ENCODE measurements at places on chromosomes 7 and 10.

GRCh38 chr7:88218836-88219605 lies 817 bp downstream of the SRI start:
- peak; percentile 70 for DNase-seq

DNA sequence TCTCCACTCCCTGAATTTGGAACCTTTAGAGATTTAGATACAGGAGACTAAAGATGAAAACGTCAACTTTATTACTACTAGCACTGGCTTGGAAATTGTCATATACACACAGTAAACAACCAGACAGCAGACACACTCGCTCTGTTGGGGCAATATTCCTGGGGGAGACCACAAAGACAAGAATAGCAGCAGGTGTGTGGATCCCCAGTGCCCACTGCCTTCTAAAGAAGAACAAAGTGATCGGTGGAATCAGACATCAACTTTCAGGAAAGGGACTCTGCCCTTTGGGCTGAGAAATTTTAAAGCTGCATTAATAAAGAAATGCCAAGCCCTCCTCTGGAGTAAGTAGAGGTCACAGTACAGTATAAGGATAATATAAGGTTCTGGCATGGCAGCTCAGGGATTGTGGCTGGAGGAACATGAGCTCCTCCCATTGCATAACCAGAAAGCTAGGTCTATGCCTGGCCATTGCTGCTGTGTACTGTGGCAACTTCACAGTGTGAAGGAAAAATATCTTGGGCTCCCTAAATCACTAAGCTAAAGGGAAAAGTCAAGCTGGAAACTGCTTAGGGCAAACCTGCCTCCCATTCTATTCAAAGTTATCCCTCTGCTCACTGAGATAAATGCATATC lies 57.1 kb upstream of the ANKRD1 start:
- DNase-seq, result no peak

GRCh38 chr7:32273297-32273696 lies 203.1 kb upstream of the PDE1C start:
- no peak for DNase-seq

DNA sequence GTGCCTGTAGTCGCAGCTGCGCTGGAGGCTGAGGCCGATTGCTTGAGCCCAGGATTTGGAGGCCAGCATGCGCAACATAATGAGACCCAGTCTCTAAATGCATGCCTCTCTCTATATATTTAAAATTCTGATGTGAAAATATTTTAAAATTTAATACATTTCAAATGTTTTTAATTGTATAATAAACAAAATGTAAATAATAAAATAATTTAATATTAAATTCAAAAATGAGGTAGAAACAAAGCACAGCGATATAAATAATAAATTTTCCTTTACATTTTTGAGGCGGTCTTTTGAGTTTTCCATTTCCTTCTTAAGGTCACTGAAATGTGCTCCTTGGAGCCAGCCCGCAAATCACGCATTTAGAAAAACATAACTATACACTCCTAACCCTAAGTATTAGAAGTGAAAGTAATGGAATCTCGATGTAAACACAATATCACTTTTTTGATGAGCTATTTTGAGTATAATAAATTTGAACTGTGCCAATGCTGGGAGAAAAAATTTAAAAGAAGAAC lies 523 bp upstream of the CDK1 start:
- no peak for DNase-seq

- no peak for DNase-seq
Measured at GRCh38 chr7:30785786-30786185, 14.6 kb downstream of the MINDY4 start.

GRCh38 chr10:29142516-29143314 lies 146.2 kb upstream of the LYZL1 start:
- DNase-seq, result no peak

DNA sequence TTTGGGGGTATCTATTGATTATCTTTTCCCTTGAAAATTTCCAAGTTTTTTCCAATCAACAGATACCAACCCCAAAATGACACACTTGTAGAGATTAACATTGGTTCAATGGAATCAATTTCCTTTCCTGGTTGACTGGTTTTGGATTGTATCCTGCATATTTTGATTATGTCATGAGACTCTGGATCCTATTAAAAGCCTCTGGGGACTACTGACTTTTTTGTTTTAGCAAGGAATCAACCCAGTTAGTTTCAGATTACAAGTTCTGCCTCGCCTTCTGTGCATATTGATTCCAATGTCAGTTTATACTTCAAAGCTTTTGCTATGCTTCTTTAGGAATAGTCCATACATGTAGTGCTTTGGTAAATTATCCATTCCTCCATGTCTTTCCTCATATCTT lies 29.2 kb downstream of the COPG2 start:
- no peak for DNase-seq

DNA sequence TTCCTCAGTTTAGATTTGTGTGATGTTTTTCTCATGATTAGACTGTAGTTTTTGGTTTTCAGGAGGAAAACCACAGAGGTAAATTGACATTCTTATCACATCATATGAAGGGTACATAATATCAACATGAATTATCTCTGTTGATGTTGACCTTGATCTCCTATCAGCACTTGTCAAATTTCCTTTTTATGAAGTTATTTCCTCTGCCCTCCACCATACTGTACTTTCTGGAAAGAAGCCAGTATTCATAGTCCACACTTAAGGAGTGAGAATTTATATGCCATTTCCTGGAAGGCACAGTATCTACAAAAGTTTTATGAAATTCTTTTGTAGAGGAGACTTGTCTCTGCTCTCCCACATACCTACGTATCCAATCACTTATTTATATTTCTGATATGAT lies 807.2 kb upstream of the MBL2 start:
- no peak for DNase-seq

DNA sequence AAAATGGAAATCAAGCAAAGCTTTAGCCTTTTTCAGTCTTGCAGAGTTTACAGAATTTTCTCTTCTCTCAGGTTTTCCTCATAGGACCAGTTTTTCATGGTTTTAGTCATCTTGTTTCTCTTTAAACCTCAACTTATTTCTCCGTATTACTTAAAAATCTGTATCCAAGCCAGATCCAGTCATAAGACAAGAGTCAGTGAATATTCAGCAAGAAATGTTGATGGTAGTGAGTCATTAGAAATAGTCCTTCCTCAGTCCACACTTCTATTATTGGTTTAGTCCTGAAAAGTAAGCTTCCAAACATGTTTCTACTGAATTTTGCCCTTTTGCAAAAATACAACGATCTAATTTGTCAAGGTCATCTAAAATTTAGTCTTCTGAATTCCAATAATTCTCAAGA lies 107.0 kb downstream of the VIM start:
- DNase-seq, result no peak

DNA sequence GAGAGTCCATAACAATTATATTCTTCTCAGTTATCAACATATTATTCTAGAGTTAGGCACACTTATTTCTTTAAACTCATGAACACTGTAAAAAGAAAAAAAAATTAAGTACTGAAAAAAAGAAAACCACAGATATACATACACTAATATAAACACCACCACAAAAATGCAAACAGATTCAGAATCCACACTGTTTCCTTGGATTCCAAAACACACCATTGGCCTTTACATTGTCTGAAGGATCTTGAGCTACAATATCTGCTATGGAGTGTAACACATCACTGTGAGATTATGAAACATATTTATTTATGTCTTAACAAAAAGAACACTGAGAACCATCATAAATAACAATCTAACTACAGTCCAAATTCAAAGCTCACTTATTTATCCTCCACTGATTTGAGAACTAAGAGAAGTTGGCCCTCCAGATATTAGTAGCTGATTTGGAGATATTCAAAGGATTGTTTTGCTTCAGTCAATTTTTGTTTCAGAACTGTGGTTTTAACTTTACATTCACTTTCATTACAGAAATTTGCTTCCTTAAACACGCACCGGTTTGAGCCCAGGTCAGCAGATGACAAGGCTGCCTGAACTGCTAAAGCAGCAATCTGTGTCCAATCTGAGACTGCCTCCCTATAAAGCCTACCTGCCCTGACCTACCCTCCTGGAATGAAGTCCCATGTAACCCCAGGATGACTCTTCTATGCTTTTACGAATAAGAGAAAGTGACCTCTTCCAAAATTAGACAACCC lies 47.0 kb upstream of the CDK1 start:
- DNase-seq, result peak; percentile 16

DNA sequence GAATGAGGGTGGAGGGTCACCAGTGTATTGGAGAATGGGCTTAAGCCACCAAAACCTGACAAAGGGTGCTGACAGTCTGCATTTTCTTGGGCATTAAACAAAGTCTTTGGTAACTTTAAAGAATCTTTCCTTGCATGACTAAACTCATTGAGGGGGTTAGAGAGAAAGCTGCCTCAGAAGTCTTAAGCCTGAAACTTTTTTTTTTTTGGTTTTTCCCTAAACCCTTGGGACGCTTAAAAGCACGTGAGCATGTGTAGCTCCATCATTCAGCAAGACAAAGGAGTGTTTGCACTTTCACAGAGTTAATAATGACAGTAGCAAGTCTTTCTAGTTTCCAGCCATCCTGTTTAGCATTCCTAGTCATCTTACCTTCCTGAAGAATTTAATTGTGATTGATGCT lies 110.7 kb downstream of the LRMDA start:
- no peak for DNase-seq

GRCh38 chr7:33157781-33158180 lies 28.4 kb downstream of the BBS9 start:
- DNase-seq, result no peak

GRCh38 chr10:132395704-132396493 lies 1.1 kb upstream of the PWWP2B start:
- no peak for DNase-seq

- no peak for DNase-seq
Measured at GRCh38 chr7:141411133-141411532, 140.1 kb upstream of the AGK start.

- no peak for DNase-seq
Measured at GRCh38 chr7:84700563-84701370, 486.1 kb downstream of the SEMA3D start.

- DNase-seq, result no peak
Measured at GRCh38 chr10:78634835-78635234, 433.9 kb upstream of the ZMIZ1 start.

- no peak for DNase-seq
Measured at GRCh38 chr7:80379034-80379982, 132.6 kb downstream of the GNAT3 start.

DNA sequence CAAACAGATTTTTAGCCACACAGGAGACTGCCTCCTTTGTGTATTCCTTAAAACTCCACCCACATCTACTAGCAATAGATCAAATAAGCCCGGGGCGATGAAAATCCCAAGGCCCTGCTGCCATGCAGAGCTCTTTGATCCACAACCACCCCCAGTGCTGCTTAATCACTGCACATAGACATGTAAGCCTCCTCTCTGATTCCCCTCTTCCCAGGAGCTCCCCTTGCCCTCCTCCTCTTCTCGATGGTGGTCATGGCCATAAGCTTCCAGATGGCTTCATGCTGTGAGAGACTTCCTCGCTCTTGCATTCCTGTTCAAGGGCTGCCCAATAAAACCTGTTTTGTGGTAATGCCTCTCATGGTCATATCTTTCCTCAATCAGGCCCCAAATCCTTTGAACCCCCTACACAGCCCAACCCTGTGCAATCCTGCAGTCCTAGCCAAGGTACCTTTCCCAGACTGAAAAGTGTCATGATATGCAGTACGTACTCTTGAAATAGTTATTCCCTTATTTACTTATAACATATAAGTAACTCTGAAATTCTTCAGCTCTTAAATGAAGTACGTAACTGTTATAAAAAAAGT lies 158.5 kb downstream of the CACNA2D1 start:
- DNase-seq, result no peak

DNA sequence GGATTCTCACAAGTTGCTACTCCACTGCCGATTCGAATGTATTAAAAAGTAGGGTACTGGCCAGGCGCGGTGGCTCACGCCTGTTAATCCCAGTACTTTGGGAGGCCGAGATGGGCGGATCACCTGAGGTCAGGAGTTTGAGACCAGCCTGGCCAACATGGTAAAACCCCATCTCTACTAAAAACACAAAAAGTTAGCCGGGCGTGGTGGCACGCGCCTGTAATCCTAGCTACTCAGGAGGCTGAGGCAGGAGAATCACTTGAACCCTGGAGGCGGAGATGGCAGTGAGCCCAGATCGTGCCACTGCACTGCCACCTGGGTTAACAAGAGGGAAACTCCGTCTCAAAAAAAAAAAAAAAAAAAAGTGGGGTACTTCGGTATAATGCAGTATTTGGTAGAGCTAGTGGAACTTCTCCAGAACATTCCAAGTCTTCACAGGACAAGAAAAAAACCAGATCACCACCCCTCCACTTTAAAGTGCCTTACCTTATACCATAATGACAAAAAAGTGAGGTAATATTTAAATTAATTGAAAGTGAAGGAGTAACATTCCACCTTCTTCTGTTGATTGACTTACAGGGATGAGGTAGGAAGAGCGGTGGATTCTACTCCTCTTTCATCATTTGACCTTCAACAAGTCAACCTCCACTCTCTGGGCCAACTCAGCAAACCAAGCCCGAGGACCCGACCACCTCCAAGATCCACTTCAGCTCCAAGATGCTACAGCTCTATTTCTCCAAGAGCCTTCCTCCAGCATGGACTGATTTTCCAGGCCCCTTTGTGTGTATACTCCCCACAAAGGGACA lies 2.0 kb downstream of the BAZ1B start:
- no peak for DNase-seq

DNA sequence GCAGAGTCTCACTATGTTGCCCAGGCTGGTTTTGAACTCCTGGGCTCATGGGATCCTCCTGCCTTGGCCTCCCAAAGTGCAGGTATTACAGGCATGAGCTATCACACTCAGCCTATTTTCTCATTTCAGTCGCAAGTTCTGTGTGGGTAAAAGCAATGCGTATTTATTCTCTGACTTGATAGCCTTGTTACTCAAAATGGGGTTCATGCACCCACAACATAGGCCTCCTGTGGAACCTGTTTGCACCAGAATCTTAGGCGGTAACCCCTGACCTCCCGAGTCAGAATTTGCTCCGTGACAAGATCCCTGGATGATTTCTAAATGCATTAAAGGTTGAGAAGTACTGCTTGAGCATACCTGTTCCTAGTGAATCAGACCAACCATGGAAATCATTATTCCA lies 7.3 kb downstream of the IL2RA start:
- no peak for DNase-seq

DNA sequence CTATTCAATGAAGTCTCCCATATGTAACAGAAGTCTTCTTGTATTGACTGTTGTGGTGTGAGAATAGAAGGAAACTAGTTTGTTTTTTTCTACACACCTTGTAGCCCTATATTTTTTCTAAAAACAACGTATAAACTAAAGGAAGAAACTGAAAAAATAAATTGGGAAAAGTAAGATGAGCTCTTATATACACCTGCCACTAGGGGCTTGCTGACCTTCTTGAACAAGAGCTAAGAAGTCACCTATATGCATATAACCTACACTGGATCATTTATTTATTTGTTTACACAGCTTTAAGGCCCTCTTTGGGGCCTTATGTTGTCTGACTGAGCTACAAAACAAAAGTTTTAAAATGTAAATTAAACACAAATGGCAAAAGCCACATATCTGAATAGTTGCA lies 383.0 kb downstream of the HPSE2 start:
- DNase-seq, result peak; percentile 9
